Activated B cell treated with CpG ODN at 0.5 μM for 24 hours (primary cell): ENCODE measurements at places on chromosomes 11 and 22. TPM values are rescaled to one million over a fixed set of nuclear protein-coding genes. Genes with fewer than 3 reads are reported as not detected.

Gene C22orf15
- 0.31 and 0.37 TPM in 2 replicates for total RNA-seq

Gene APOBEC3A
- total RNA-seq: not detected in 2 replicates

Gene HBB
- total RNA-seq: 147 and 157 TPM in 2 replicates

Gene CREB3L1
- total RNA-seq: not detected in 2 replicates

Gene CASP5
- 0.32 TPM in 1 of 2 replicates, not detected in the other for total RNA-seq

Gene P2RX3
- total RNA-seq: not detected in 2 replicates

Gene CRYBB2
- not detected in 2 replicates for total RNA-seq

Gene NCF4
- 120 and 121 TPM in 2 replicates for total RNA-seq

Gene OR6A2
- total RNA-seq: 0.18 and 0.20 TPM in 2 replicates

Gene TREH
- total RNA-seq: not detected in 2 replicates

Gene TPBGL
- not detected in 2 replicates for total RNA-seq

Gene GDPD4
- not detected in 2 replicates for total RNA-seq

DNA sequence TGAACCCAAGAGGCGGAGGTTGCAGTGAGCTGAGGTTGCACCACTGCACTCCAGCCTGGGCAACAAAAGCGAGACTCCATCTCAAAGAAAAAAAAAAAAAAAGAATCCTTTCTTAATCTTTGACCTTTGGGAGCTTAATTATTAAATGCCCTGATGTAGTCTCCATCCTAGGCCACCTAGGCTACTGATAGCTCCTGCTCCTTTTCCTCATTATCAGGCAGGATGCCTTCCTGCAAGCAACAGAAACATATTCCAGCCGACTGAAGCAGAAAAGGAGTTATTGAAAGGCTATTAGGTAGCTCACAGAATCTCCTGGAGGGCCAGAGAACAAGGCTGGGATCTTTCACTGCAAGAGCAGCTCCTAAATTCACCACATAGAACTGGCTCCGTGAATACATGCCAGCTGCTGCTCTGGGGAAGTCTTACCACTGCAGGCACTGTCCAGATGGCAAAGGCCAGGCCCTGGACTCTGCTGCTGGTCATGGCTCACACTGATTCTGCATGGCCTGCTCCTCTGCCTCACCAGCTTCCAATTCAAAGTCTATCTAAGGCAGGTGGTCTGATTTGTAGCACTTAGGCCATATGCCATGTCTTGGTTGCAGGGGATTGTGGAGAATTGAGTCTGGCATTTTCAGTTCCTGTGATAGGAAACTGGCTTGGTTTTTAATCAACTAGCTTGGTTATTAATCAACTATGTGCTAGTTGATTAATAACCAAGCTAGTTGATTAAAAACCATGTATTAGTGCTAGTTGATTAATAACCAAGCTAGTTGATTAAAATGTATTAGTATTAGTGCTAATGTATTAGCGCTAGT is 26.0 kb upstream of the POLD3 start:
- H3K4me3 ChIP-seq: no peak overlapping the region
- peaks cover 1% of the 10 kb centered on the region for H3K27me3 ChIP-seq
- DNase-seq: no peak
- H3K36me3 ChIP-seq: no peaks in the 10 kb centered on the region
- no peaks in the 10 kb centered on the region for H3K4me1 ChIP-seq
- no peak overlapping the region for H3K27ac ChIP-seq

GRCh38 chr22:21038405-21038804 is 6.0 kb upstream of the SLC7A4 start:
- no peak for DNase-seq
- H3K36me3 ChIP-seq: no peaks in the 10 kb centered on the region
- H3K27ac ChIP-seq: no peak overlapping the region
- H3K27me3 ChIP-seq: peaks cover 21% of the 10 kb centered on the region
- peaks cover 3% of the 10 kb centered on the region for H3K4me1 ChIP-seq

DNA sequence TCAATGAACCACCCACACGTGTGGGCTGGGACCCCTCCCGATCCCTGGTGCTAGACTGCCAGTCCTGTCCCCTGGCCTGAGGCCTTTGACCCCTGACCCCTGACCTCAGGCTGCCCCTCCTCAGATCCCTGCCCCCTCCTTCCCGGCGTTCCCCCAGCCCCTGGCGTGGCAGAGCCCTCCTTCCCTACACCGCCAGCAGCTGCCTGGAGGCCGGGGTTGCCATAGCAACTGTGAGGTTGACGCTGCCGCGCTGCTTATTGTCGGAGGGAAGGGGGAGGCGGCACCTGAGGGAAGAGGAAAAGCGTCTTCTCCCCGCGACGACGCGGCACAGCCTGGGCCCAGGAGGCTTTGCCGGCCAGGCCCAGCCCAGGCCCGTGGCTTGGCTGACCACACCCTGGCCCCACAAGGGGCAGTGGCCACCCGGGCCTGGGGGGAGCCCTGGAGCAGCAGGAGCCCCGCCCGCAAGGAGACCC is 32.6 kb downstream of the SHANK3 start:
- DNase-seq: no peak
- H3K4me3 ChIP-seq: no peak overlapping the region
- H3K36me3 ChIP-seq: no peaks in the 10 kb centered on the region
- no peak overlapping the region for H3K27ac ChIP-seq

GRCh38 chr22:30694640-30695350 is at the start of gene OSBP2:
Gene OSBP2, plus strand, starts transcription at chr22:30694874. Its CDS starts 36 bp downstream, at chr22:30694910.
- no peak within 1 kb of the TSS for H3K27ac ChIP-seq
- peak within 1 kb of the TSS; percentile 85 for H3K4me3 ChIP-seq
- peaks cover 34% of the 10 kb centered on the region for H3K27me3 ChIP-seq
- peak; percentile 33 for DNase-seq

- no peaks in the 10 kb centered on the region for H3K36me3 ChIP-seq
- peaks cover 48% of the 10 kb centered on the region for H3K27me3 ChIP-seq
- H3K27ac ChIP-seq: no peak overlapping the region
- no peak for DNase-seq
- peaks cover 11% of the 10 kb centered on the region for H3K4me1 ChIP-seq
- H3K4me3 ChIP-seq: no peak overlapping the region
Observed at GRCh38 chr22:38449776-38450175, 5.2 kb downstream of the KCNJ4 start.

- no peak for DNase-seq
- peaks cover 7% of the 10 kb centered on the region for H3K27me3 ChIP-seq
- no peak overlapping the region for H3K4me3 ChIP-seq
- H3K4me1 ChIP-seq: peaks cover 11% of the 10 kb centered on the region
Observed at GRCh38 chr11:36425561-36426081, 84.5 kb downstream of the TRAF6 start.

GRCh38 chr22:23110190-23110921 is 31.4 kb downstream of the RSPH14 start:
- no peaks in the 10 kb centered on the region for H3K27me3 ChIP-seq
- no peak for DNase-seq
- no peaks in the 10 kb centered on the region for H3K4me1 ChIP-seq
- H3K36me3 ChIP-seq: no peaks in the 10 kb centered on the region

- H3K27ac ChIP-seq: no peak overlapping the region
- no peak overlapping the region for H3K4me3 ChIP-seq
Observed at GRCh38 chr11:35285471-35285870, 133.9 kb downstream of the SLC1A2 start.

DNA sequence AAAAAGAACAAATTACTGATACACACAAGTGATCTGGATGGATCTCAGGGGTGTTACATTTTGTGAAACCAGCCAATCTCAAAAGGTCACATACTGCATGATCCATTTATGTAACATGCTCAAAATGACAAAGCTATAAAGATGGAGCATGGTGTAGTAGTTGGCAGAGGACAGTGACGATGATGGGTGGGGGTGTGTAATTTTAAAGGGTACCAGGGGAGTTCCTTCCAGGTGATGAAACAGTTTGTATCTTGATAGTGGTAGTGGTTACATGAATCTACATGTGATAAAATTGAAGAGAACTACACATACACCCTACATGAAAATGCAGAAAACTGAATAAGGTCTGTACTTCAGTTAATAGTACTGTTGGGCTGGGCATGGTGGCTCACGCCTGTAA is 17.1 kb downstream of the TMEM184B start:
- no peaks in the 10 kb centered on the region for H3K27me3 ChIP-seq
- H3K4me3 ChIP-seq: no peak overlapping the region
- H3K36me3 ChIP-seq: no peaks in the 10 kb centered on the region
- H3K27ac ChIP-seq: no peak overlapping the region

- no peak overlapping the region for H3K4me3 ChIP-seq
- H3K27me3 ChIP-seq: peaks cover 9% of the 10 kb centered on the region
- H3K27ac ChIP-seq: no peak overlapping the region
- DNase-seq: no peak
Observed at GRCh38 chr11:119758291-119758690, 29.3 kb upstream of the NECTIN1 start.

DNA sequence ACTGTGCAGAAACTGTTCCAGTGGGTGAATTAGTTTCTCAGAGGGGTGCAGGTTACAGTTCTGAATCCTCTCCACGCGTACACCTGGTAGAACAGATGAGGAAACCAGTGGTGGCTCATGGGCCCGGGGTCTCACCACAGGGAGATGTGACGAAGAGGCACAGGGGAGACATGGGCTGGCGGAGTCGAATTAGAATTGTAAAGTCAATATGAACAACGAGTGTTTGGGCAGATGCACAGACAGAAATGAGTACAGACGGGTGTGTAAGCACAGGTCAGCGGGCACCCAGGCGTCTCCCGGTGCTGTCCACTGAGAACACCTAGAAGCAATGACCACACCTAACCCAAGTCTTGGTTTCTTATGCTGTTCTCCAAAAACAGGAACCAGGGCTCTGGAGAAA is 41.8 kb downstream of the GNB1L start:
- H3K27ac ChIP-seq: no peak overlapping the region
- no peaks in the 10 kb centered on the region for H3K4me1 ChIP-seq
- no peaks in the 10 kb centered on the region for H3K27me3 ChIP-seq
- DNase-seq: no peak
- no peak overlapping the region for H3K4me3 ChIP-seq

DNA sequence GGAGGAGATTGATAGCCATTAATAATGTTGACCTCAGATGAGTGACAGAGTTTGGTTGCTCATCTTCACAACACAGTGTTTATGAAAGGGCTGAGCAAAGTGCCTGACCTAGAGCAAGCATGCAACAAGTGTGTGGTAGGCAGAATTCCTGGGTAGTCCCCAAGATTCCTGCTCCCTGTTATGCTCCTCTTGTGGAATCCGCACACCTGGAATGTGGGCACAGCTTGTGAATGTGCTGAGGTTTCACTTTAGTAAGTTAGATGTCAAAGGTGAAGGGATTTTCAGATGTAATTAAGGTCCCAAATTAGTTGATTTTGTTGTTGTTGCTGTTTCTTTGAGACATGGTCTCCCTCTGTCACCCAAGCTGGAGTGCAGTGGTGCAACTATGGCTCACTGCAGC is 20.7 kb upstream of the SPON1 start:
- DNase-seq: no peak
- no peak overlapping the region for H3K4me3 ChIP-seq
- no peak overlapping the region for H3K27ac ChIP-seq
- H3K36me3 ChIP-seq: no peaks in the 10 kb centered on the region

GRCh38 chr11:91664521-91664920 is 560.1 kb upstream of the FAT3 start:
- no peaks in the 10 kb centered on the region for H3K27me3 ChIP-seq
- DNase-seq: no peak
- H3K4me3 ChIP-seq: no peak overlapping the region
- no peak overlapping the region for H3K27ac ChIP-seq

GRCh38 chr11:72688929-72689328 is 14.7 kb upstream of the PDE2A start:
- no peaks in the 10 kb centered on the region for H3K27me3 ChIP-seq
- peaks cover 1% of the 10 kb centered on the region for H3K4me1 ChIP-seq
- DNase-seq: no peak
- H3K4me3 ChIP-seq: no peak overlapping the region

- H3K4me1 ChIP-seq: no peaks in the 10 kb centered on the region
- H3K27me3 ChIP-seq: no peaks in the 10 kb centered on the region
- no peak overlapping the region for H3K27ac ChIP-seq
- H3K36me3 ChIP-seq: peaks cover 48% of the 10 kb centered on the region
- DNase-seq: no peak
Observed at GRCh38 chr22:47175151-47176025, 412.9 kb downstream of the TBC1D22A start.

DNA sequence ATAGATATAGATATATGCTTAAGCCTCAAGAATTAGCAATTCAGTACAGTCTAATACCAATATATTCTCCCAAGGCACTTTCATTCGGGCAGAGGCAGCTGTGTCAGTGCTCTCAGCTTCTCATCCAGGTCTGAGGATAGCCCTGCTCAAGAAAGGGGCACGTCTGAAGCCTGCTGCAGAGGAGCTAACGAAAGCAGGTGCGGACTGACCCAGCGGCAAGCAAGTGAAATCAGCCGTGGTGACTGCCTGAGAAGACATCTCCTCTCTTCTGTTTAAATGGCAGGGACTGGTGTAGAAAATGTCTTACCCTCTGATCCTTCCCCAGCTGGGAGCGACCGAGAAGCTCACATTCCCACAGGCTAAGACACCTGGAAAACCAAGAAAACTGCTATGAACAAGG is 468.6 kb downstream of the BRD1 start:
- peaks cover 12% of the 10 kb centered on the region for H3K27me3 ChIP-seq
- no peaks in the 10 kb centered on the region for H3K4me1 ChIP-seq
- no peaks in the 10 kb centered on the region for H3K36me3 ChIP-seq
- DNase-seq: no peak
- no peak overlapping the region for H3K27ac ChIP-seq

DNA sequence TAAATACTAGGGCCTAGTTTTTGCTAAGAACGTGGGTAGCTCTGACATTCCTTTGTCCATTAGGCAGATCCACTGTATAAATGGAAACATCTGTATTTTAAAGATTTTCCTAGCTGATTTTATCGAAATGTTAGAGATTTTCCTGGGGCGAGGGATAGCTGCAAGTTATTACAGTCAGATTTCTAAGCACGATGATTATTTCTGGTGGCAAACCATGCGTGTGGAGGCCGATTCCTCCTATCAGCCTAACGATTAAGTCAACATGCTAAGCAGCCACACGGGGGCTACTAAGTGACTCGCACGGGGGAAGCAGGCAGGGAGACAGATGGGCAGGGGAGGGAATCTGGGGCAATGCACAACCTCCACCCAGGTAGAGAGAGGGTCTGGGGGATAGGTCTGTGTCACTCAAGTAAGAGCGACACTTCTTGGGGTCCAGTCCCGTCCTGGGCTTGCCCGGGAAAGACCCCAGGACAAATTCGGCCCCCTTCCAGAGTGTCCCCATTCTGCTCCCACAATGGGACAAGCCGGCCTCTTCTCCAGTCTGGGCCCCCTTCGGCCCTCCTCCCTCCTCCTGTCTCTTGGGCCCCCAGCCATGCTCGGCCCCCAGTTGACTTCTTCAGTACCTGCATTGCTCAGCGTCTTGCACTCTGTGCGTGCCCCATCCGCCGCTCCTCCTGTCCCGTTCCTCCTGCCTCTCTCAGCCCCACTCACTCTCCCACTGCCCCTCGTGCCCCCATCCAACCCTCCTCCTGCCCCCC is 571 bp downstream of the C11orf24 start:
- peak; percentile 57 for DNase-seq
- peaks cover 87% of the 10 kb centered on the region for H3K4me1 ChIP-seq

- peak; percentile 16 for DNase-seq
- H3K4me1 ChIP-seq: peaks cover 14% of the 10 kb centered on the region
- no peaks in the 10 kb centered on the region for H3K36me3 ChIP-seq
- peaks cover 55% of the 10 kb centered on the region for H3K27me3 ChIP-seq
- H3K4me3 ChIP-seq: peak within 1 kb of the TSS; percentile 39
Observed at GRCh38 chr11:13962562-13963168, at the start of gene SPON1. Gene SPON1, plus strand, starts transcription at chr11:13962723. Its CDS starts 182 bp downstream, at chr11:13962905.

- peaks cover 24% of the 10 kb centered on the region for H3K4me1 ChIP-seq
- H3K27me3 ChIP-seq: peaks cover 38% of the 10 kb centered on the region
- H3K27ac ChIP-seq: no peak overlapping the region
- peak overlapping the region; percentile 85 for H3K4me3 ChIP-seq
Observed at GRCh38 chr11:125494031-125494360, 2.1 kb downstream of the FEZ1 start.

- H3K27ac ChIP-seq: no peak overlapping the region
- no peak overlapping the region for H3K4me3 ChIP-seq
- H3K4me1 ChIP-seq: peaks cover 7% of the 10 kb centered on the region
- no peaks in the 10 kb centered on the region for H3K36me3 ChIP-seq
- H3K27me3 ChIP-seq: peaks cover 7% of the 10 kb centered on the region
Observed at GRCh38 chr11:117423046-117423575, 95.5 kb downstream of the CEP164 start.
